ENCODE measurements at places on chromosomes 12 and 14. TPM values are rescaled to one million over a fixed set of nuclear protein-coding genes. Genes with fewer than 3 reads are reported as not detected.

DNA sequence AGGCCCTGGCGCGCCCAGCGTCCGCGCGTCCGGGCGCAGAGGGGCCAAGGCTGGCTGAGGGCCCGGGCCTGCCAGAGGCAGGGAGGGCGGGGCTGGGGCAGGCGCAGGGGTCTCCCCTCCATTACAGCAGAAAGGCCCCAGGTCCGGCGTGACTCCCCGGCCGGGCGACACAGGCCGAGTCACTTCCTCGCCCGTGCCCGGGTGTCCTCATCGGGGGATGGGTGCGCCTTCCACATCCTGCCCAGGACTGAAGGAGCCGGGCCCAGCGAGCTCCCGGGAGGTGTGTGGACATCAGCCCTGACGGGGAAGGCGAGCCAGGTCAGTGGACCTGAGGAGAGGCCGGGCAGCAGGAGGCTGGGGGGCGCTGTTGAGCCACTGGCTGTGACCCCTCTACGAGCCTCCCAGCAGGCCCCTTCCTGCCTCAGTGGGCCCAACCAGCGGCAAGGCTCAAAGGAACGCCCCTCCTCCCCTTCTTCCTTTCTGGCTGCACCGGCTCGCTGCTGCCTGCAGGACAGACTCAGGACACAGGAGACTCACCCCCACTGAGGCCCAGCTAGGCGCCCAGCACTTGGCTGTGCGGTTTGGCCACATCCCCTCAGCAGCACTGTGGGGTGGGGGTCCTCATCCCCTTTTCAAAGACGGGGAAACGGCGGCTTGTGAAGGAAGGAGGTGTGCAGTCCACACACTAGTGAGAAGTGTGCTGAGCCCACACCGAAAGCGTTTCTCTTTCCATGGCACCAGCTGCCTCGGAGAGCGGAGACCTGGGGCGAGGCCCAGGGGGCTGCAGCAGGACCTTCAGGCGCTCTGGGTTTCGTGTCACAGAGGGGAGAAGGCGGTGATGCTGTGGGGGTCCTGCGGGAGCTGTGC is 606 bp downstream of the TNFAIP2 start:
- no peaks in the 10 kb centered on the region for H3K27me3 ChIP-seq
- H3K4me3 ChIP-seq: peak overlapping the region; percentile 77
- DNase-seq: peak; percentile 78
- peaks cover 14% of the 10 kb centered on the region for H3K36me3 ChIP-seq
- peaks cover 92% of the 10 kb centered on the region for H3K4me1 ChIP-seq
- H3K27ac ChIP-seq: peak overlapping the region; percentile 89

DNA sequence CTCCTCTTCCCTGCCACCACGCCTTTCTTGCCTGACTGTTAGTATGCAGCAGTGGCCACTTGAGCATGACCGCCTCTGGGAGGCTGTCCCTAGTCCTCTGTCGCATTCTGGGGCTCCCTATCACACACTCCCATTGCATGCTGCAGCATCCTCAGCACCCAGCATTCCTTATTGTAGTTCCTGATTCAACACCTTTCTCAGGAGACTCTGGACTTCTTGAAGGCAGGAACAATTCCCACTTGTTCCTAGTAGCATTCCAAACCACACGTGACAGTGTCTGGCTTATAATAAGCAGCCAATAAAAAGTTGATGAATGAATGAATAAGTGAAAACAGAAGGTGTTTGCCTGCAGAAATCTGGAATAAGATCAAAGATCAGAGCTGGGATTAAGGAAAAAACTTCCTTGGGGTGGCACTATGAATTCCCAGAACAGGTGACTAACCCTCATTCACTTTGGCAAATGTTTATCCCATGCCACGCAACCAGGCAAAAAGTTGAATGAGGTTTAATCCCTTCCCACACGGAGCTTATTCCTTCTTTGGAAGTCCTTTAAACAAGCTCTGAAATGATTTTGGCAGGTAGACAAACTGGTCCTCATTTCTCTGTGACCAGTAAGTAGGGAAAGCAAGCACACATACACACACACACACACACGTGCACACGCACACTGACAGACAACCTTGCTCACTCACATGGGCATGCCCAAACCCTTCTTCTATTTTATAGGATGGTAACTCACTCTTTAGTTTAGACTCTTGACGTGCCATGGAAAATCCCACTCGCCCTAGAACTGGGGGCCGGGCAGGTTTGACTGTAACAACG is 26.5 kb downstream of the NTF3 start:
- no peak for DNase-seq
- peaks cover 5% of the 10 kb centered on the region for H3K27me3 ChIP-seq
- no peak overlapping the region for H3K4me3 ChIP-seq
- H3K36me3 ChIP-seq: no peaks in the 10 kb centered on the region
- peaks cover 12% of the 10 kb centered on the region for H3K4me1 ChIP-seq
- no peak overlapping the region for H3K27ac ChIP-seq

Gene KRT4
- 6.4 TPM for total RNA-seq

Gene FGF6
- not detected for total RNA-seq

GRCh38 chr12:96107236-96107635 is 71.8 kb upstream of the LTA4H start:
- no peaks in the 10 kb centered on the region for H3K36me3 ChIP-seq
- H3K27me3 ChIP-seq: no peaks in the 10 kb centered on the region
- peak overlapping the region; percentile 65 for H3K27ac ChIP-seq
- no peak overlapping the region for H3K4me3 ChIP-seq
- peaks cover 5% of the 10 kb centered on the region for H3K4me1 ChIP-seq

Gene EGLN3
- total RNA-seq: 10.5 TPM

DNA sequence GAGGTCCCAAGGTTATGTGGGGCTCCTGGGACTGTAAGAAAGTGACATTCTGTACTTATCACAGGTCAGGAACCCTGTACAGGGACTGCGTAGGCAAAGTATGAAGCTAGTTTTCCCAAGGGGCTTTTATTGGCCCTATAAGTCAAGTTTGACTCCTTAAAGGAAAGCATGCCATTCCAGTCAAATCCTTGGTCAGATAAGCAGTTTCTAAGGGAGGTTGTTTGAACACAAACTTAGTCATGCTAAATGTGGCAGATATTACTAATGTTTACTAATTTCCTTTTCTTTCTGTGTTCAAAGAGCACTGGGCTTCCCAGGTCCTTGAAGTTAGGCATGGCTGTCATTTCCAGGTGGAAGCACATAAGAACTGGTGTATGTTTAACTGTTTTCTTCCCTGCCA is 472.4 kb downstream of the ATP23 start:
- no peaks in the 10 kb centered on the region for H3K27me3 ChIP-seq
- no peak overlapping the region for H3K4me3 ChIP-seq
- no peak overlapping the region for H3K27ac ChIP-seq
- no peaks in the 10 kb centered on the region for H3K4me1 ChIP-seq

GRCh38 chr14:28608443-28608842 is 158.1 kb upstream of the FOXG1 start:
- H3K4me1 ChIP-seq: no peaks in the 10 kb centered on the region
- DNase-seq: no peak
- H3K36me3 ChIP-seq: no peaks in the 10 kb centered on the region
- no peak overlapping the region for H3K4me3 ChIP-seq
- no peaks in the 10 kb centered on the region for H3K27me3 ChIP-seq
- H3K27ac ChIP-seq: no peak overlapping the region

Gene SLC7A8
- 36.8 TPM for total RNA-seq

- no peaks in the 10 kb centered on the region for H3K4me1 ChIP-seq
- no peak overlapping the region for H3K27ac ChIP-seq
- H3K4me3 ChIP-seq: no peak overlapping the region
- no peaks in the 10 kb centered on the region for H3K27me3 ChIP-seq
- no peak for DNase-seq
Observed at GRCh38 chr12:102305486-102305885, 107.9 kb upstream of the PMCH start.

DNA sequence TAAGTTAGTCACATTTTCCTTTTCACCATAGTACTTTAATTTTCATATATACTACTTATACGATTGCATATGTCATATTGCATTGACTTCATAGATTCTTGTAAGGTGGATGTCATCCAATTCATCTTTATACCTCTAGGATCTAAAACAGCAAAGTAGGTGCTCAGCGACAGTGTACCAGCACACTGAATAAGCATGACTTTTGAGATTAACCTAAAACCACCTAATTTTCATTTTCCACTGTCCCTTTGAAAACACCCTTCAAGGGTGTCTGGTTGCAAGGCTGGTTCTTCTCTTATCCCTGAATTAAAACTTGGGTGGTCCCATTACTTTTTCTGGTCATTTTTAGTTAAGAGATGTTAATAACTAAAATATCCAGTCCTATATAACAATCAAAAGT is 4.4 kb downstream of the GPR19 start:
- no peak overlapping the region for H3K4me3 ChIP-seq
- H3K36me3 ChIP-seq: no peaks in the 10 kb centered on the region
- no peak overlapping the region for H3K27ac ChIP-seq
- H3K4me1 ChIP-seq: no peaks in the 10 kb centered on the region

DNA sequence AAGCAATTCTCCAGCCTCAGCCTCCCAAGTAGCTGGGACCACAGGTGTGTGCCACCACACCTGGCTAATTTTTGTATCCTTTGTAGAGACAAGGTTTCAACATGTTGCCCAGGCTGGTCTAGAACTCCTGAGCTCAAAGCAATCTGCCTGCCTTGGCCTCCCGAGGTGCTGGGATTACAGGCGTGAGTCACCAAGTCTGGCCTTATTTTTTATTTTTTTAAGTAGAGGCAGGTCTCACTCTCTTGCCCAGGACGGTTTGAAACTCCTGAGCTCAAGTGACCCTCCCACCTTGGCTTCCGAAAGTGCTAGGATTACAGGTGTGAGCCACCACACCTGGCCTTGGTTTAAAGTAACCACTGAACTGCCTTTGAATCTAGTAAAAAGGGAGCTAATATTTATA is 56.8 kb downstream of the SPPL3 start:
- DNase-seq: no peak
- peaks cover 69% of the 10 kb centered on the region for H3K4me1 ChIP-seq
- H3K4me3 ChIP-seq: no peak overlapping the region
- H3K36me3 ChIP-seq: no peaks in the 10 kb centered on the region
- H3K27ac ChIP-seq: no peak overlapping the region

Gene MGAT4C
- 0.21 TPM for total RNA-seq

Gene DLK1
- not detected for total RNA-seq

DNA sequence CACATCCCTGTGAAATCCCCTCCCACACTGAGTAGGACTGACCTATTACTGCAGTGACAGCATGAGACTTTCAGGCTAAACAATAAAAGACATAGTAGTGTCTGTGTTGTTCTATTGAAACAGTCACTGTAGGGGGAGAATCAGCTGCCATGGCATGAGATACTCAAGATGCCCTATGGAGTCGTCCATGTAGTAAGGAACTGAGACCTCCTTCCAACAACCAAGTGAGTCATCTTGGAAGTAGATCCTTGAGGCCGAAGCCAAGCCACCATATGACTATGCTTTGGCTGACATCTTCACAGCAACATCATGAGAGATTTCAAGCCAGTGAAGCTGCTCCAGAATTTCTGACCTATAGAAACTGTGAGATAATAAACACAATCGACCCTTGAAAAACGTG is 12.1 kb upstream of the LRP6 start:
- H3K27me3 ChIP-seq: no peaks in the 10 kb centered on the region
- DNase-seq: no peak
- no peaks in the 10 kb centered on the region for H3K36me3 ChIP-seq

Gene SLC38A4
- total RNA-seq: 1.1 TPM

DNA sequence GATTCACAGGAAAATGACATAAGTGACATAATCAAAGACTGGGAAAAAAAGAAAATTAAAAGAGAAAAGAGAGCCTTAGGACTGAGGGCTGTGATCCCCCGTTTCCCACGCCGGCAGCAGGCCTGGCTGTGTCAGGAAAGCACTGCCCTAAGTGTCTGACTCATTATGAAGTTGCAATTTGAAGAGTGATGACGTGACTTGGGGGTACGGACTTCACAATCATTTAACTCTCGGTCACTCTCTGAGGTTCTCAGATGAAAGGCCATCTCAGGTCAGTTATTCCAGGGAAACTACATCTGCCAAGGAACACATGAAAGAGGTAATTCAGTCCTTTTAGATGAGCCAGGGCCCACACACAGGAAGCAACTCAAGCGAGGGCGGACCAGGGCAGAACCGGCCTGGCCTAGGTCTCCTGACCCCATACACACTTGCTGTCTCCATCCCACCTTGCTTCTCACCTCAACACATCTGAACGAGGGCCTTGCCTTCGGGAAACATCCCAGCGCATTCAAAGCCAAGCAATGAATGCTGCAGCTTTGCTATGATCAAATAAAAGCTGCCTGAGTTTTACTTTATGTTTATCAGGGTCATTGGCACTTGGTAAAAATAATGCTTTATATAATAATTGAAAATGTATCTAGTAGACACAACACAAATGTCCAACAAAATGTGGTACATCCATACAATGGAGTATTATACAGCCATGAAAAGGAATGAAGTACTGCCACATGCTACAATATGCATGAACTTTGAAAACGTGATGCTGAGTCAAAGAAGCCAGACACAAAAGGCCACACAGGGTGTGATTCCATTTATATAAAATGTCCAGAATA is 2.7 kb downstream of the SSH1 start:
- H3K27ac ChIP-seq: peak overlapping the region; percentile 79
- H3K4me3 ChIP-seq: no peak overlapping the region
- H3K4me1 ChIP-seq: peaks cover 75% of the 10 kb centered on the region
- DNase-seq: no peak
- H3K27me3 ChIP-seq: no peaks in the 10 kb centered on the region

Gene RAPGEF3
- total RNA-seq: 44.5 TPM

- peaks cover 38% of the 10 kb centered on the region for H3K4me1 ChIP-seq
- H3K4me3 ChIP-seq: no peak overlapping the region
- H3K27me3 ChIP-seq: no peaks in the 10 kb centered on the region
- H3K36me3 ChIP-seq: peaks cover 41% of the 10 kb centered on the region
- no peak overlapping the region for H3K27ac ChIP-seq
Observed at GRCh38 chr14:61545726-61546455, 149.4 kb upstream of the HIF1A start.

GRCh38 chr12:49496417-49497360 is 42.1 kb upstream of the KCNH3 start:
- H3K4me3 ChIP-seq: no peak overlapping the region
- H3K4me1 ChIP-seq: no peaks in the 10 kb centered on the region
- DNase-seq: no peak
- no peak overlapping the region for H3K27ac ChIP-seq
- peaks cover 32% of the 10 kb centered on the region for H3K36me3 ChIP-seq

Gene TBX3
- total RNA-seq: 50.9 TPM

- H3K4me3 ChIP-seq: no peak overlapping the region
- H3K4me1 ChIP-seq: peaks cover 40% of the 10 kb centered on the region
- H3K36me3 ChIP-seq: peaks cover 6% of the 10 kb centered on the region
- H3K27me3 ChIP-seq: no peaks in the 10 kb centered on the region
- no peak for DNase-seq
- H3K27ac ChIP-seq: no peak overlapping the region
Observed at GRCh38 chr14:32085845-32086383, 8.8 kb downstream of the ARHGAP5 start.

- H3K4me3 ChIP-seq: no peak overlapping the region
- H3K27me3 ChIP-seq: peaks cover 5% of the 10 kb centered on the region
- H3K27ac ChIP-seq: no peak overlapping the region
- H3K4me1 ChIP-seq: peaks cover 30% of the 10 kb centered on the region
Observed at GRCh38 chr14:104868060-104868740, 3.1 kb downstream of the CEP170B start.

Gene LHX5
- total RNA-seq: not detected

Gene TMPRSS12
- total RNA-seq: not detected

Gene FOS
- 302 TPM for total RNA-seq
